ENCODE measurements at places on chromosomes 12 and 14.

DNA sequence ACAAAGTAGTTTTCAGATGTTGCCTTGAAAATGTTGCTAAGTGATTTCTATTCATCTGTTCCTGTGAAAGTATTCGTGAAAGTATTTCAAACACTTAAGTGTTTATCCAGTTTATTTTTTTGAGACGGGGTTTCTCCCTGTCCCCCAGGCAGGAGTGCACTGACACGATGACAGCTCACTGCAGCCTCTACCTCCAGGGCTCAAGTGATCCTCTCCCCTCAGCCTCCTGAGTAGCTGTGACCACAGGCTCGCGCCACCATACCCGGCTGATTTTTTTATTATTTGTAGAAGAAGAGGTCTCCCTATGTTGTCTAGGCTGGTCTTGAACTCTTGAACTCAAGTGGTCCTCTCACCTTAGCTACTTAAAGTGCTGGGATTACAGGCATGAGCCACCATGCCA lies 1.7 kb downstream of the ZDHHC17 start:
- no peak for DNase-seq

DNA sequence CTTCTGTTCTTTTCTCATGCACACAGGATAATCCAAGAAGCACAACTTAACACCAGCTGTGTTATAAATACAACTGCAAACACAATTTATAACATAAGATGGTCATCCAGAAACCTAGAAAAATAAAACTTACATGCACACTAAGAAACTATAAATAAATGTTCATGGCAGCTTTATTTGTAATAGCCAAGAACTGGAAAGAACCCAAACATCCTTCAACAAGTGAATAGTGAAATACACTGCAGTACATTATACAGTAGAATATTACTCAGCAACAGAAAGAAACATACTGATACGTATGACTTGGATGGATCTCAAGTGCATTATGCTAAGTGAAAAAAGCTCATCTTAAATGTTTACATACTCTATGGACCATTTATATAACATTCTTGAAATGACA lies 132.7 kb downstream of the SPTSSA start:
- DNase-seq, result no peak

GRCh38 chr12:71141378-71141926 lies 16.3 kb downstream of the TSPAN8 start:
- DNase-seq, result no peak

GRCh38 chr12:125346362-125346761 lies 281.1 kb downstream of the AACS start:
- DNase-seq, result no peak

DNA sequence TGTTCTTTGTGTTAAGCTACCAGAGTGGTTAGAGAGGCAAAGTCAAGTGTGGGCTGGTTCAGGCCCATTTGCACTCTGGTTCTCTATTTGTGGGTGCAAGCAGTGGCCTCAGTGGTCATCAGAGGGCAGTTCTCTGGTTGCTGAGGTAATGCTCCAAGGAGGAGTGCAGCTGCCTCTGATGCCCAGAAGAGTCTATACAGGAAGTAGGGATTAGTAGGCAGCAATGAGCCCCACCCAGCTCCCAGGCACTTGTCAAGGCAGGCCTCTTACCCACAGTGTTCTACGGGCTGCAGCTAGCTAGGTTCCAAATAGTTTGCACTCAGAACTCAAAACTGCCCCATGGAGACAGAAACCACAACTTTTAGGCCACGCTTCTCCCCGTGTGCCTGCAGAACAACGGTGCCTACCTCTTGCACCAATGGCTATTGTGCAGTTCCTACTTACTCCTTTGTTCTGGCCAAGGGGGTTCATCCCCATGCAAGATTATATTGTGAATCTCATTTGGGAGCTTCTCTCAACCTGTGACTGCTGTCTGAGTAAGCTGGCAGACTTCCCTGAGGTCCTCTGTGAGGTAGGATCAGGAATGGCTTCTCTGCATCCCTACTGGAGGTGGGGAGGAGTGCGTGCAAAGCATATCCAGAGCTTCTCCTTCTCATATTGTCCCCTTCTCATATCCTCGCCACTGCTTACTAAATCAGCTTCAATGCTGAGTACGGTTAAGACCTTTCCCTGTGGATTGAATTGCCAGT lies 410.3 kb upstream of the LMO3 start:
- DNase-seq, result no peak

Data from right cardiac atrium (tissue), 5 donors.